ENCODE measurements at places on chromosomes 7 and 10. TPM values are rescaled to one million over a fixed set of nuclear protein-coding genes. Genes with fewer than 3 reads are reported as not detected.

MRPS17 gene
- polyA plus RNA-seq: 19.1 TPM

NYAP1 gene
- 1.6 TPM for polyA plus RNA-seq

SYT15B gene
- 1.1 TPM for polyA plus RNA-seq

LDB3 gene
- polyA plus RNA-seq: 1.2 TPM

GRCh38 chr10:14328881-14329672 lies 1.6 kb downstream of the FRMD4A start:
- no peak for DNase-seq

GRCh38 chr7:2941216-2941859 lies 97.2 kb upstream of the GNA12 start:
- no peak for DNase-seq

GRCh38 chr7:73891178-73891885 lies 30.4 kb downstream of the TMEM270 start:
- DNase-seq: no peak

DNA sequence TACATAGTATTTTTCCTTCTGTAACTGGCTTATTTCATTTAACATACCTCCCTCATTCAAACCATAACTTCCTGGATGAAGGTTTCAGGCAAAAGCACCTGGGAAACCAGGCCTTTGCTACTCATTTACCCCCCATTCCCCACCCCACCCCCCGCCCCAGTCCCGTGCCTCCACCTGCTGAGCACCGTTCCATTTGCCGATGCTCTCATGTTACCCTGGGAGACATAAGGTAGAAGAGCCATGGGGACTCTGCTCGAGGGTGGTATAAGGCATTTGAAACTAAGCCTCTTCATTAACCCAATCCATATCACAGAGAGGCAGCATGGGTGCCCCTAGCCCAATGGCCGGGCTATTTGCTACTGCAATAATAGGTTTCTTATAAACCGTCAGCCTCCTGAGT lies 22.2 kb upstream of the MCM10 start:
- no peak for DNase-seq

DNA sequence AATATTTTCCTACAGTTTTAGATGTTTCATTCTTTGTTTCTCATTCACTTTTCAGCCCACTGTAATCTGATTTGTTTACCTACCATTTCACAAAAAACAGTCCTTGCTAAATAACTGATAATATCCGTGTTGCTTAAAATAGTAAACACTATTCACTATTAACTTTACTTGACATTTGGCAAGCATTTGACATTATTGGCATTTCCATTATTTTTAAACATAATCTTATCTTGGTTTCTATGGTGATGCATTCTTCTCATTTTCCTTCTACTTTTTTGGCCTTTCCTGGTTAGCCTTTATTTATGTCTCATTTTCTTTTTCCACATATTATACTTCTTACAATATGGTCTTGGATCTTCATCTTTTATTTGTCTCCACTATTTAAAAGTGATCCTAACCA lies 715.3 kb downstream of the DNAJB9 start:
- DNase-seq: no peak

- no peak for DNase-seq
Observed at GRCh38 chr10:131723297-131724168, 177.3 kb upstream of the PPP2R2D start.

DNA sequence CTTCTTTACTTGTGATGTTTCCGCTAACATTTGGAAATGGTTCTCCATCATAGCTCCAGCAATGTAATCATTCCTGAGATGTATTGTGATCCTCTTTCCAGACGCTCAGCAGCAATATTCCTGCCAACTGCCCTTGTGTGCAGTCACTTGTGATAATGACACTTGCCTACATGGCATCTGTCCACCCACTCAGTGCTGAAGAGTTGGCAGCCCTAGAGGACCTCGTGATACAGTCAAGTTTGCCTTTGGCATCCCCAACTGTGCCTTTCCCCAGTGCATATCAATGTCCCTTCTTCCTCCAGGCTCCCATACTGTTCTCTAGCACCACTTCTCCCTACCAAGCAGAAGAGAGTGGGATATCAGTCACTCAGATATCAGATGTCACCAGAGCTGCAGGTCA lies 64.9 kb downstream of the MYOF start:
- DNase-seq: no peak

DNA sequence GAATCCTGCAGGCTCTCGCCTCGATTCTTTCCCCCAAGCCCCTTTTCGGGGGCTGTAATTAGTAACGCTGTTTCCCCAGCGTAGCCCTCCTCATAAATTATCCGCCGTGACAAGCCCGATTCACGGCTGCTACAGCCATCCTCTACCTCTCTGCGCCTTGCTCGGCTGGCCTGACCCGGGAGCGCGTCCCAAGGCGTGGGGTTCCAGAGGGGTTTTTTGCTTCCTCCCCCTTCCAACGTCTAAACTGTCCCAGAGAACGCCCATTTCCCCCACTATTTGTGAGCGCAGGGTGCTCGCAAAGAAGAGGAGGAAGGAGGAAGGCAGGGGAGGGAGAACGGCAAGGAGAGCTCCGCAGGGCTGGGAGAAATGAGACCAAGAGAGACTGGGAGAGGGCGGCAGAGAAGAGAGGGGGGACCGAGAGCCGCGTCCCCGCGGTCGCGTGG lies 880 bp downstream of the HOXA5 start:
- no peak for DNase-seq
